Foreskin fibroblast (primary cell): ENCODE measurements at places on chromosomes 13 and 19.

- no peak for DNase-seq
These were observed 564 bp downstream of the SIGLECL1 start for GRCh38 chr19:51251468-51251820.

DNA sequence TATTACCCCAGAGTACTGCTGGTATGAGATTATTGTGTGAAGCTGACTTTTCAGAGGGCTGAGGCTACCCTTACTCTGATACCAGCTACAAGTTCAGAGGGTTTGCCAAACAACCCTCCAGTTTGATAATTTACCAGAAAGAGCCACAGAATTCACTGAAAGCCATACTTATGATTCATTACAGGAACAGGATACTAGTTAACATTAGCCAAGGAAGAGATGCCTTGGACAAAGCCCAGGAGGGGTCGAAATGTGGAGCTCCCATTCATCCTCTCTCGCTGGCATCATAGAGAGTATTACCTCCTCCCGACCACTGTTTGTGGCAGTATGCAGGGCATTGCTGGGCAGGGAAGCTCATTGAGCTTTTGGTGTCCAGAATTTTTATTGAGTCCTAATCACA is 364.3 kb downstream of the KCNRG start:
- no peak for DNase-seq

DNA sequence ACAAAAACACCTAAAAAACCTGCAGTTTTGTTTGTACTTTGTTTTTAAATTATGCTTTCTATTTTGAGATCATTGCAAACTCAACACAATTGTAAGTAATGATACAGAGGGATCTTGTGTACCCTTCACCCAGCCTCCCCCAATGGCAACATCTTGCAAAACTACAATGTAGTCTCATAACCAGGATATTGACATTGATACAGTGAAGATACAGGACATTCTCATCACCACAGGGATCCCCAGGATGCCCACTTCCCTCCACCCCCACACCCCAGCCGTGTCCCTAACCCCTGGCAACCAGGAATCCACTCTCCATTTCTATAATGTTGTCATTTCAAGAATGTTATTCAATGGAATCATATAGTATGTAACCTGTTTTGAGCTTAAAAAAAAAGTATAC is 10.3 kb upstream of the C5AR2 start:
- DNase-seq = no peak

DNA sequence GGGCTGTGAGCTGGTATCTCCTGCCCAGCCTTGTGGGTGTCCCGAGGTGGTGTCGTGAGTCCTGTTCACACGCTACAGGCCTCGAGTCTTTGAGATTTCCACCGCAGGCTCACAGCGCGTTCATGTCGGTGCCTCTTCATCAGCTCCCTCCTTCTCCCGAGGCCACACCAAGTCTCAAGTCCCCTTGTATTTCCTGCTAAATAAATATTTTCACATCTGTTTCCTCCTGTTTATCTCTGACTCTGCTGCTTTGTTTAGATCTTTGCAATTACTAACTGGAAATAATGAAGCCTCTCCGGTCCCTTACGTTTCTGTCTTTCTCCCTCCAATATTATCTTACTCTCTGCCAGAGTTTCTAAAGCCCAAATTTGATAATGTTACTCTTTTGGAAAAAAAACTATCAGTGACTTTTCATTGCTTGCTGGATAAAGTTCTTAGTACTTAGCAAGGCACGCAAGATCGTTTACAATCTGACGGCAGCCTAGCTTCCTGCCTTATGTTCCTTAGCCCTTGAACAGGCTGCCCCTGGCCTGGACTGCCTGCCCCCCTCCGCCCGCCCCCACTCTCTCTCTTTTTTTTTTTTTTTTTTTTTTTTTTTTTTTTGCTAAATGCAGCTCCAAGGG is 130.5 kb upstream of the RNF113B start:
- peak; percentile 38 for DNase-seq

- no peak for DNase-seq
These were observed 86.7 kb downstream of the IRS2 start for GRCh38 chr13:109699628-109700071.

DNA sequence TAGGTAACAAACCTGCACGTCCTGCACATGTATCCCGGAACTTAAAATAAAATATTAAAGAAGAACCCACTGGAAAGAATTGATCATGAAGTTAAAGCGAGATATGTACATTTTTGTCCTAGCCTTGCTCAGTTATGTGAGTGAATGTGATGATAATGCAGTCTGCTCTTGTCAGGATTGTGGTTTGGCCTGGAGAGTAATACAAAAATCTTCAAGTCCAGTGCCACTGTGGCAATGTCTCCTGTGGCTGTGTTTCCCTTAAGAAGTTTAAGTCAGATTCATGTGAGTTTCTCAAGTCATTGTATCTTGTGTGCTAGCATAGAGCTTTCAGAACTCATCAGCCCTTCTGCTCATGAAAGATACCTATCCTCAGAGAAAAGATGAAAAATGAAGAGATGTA is 18.0 kb upstream of the ITGBL1 start:
- no peak for DNase-seq

DNA sequence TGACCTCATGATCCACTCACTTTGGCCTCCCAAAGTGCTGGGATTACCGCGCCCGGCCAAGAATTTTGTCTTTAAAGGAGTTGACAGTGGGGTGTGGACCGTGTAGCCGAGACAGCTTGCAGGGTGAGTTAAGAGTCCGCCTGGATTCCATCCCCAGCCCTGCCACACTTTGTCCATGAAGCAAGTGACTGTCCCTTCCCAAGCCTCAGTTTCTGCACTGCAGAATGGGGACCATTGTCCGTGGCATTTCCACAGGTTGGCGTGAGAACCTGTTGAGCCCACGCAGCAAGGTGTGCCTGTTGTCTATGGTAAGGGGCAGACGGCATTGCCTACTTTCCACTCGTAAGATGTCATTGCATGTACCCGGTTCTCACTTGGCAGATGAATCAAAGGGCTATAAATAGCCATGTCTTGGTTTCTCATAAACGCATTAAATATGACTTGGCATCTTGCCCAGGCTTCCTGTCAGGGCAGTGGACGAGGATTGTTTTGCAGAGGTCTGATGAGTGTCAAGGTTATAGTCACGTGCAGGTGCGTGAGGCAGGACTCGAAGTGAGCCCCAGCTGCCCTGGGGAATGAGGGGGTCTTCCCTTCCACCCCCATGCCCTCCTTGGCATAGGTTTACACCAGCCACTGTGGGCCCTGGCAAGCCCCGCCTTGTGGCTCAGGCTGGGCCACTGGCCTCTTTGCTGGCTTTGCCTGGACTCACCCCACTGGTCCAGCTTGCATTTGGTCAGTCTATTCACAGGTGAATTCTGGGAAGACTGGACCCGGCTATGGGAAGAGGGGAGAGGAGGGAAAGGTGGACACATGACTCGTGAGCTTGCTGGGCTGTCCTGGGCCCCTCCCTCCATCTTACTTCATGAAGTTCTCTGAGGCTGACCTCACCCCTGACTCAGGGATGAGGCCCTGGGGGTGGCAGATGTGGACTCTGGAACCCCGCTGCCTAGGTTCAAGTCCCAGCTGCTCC is 14.6 kb downstream of the FAM187B start:
- DNase-seq = peak; percentile 80

GRCh38 chr19:4972509-4973230 is 3.8 kb downstream of the KDM4B start:
- peak; percentile 59 for DNase-seq

- DNase-seq = no peak
These were observed 31.6 kb downstream of the AP1M1 start for GRCh38 chr19:16229322-16229641.

- no peak for DNase-seq
These were observed 7.3 kb downstream of the KCNC3 start for GRCh38 chr19:50321831-50322230.

DNA sequence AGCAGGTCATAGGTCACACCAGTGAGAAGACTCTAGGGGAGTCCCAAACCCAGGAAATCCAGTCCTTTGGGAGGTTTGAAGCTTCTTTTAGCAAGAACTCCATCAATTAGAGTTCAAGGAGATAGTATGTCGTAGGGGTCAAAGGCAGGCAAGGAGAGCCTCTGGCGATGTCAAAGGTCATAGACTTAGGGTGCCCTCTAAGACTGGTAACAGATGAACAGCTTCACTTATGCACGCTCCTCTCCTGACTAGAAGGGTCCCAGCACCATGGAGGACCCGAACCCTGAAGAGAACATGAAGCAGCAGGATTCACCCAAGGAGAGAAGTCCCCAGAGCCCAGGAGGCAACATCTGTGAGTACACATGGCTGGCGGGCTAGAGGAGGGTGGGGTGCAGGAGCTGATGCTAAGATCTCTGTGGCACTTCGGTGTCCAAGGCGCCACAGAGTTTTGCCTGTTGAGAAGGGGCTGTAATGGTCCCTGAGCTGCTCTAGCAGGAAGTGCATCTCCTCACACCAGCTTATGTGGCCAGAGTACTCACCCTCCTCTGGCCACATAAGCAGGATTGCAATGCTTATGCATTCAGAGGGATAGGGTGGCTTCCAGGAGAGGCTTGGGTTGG is 557 bp downstream of the ZNF576 start:
- DNase-seq = peak; percentile 25

GRCh38 chr13:50152224-50152623 is 137.0 kb downstream of the KCNRG start:
- DNase-seq = no peak

DNA sequence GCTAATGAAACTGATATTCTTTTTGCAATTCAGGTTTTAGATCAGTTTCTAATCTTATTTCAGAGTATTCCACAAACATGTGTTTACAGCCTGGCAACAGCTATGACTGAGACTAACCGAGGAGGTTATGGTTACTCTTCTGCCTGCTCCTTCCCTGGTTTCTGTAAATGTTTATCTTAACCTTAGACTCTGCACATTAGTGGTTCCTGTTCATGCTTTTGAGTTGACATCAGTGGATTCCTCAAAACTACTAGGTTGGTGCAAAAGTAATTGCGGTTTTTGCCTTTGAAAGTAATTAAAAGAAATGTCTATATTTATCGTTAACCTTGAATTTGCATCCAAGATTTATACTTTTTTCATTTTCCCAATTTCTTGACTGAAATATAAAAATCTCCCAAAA is 237.0 kb upstream of the TSHZ3 start:
- DNase-seq = no peak

DNA sequence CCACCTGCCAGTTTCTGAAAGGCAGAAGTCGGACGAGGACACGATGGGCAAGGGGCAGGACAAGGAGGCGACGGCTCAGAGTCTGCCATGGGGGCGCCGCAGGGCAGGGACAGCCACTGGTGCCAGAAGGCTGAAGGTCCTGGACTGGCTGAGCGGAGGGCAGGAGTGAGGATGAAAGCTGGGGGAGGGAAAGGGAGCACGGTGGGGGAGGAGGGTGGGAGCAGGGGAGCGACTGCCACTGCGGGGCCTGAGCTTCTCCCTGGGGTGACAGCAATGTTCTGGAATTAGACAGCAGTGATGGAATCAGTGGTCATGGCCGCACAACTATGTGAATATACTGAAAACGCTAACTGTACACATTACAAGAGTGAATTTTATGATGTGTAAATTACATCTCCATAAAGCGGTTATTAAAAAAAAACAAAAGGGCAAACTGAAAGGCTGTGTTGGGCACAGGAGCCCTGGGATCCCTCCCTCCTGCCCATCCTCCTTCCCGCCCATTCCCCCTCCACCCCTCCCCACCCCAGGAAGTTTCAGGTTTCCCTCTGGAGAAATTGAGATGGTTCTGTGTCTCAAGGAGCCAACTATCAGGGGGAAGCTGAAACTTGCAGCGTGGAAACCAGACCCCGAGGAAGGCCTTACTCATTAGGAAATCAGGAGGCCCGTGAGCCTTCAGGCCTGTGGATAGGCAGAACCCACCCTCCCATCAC is 15.9 kb downstream of the MLLT1 start:
- no peak for DNase-seq

- DNase-seq = no peak
These were observed 33.7 kb downstream of the NFILZ start for GRCh38 chr19:8663920-8664670.

GRCh38 chr13:73521985-73522524 is 463.2 kb downstream of the KLF5 start:
- no peak for DNase-seq

DNA sequence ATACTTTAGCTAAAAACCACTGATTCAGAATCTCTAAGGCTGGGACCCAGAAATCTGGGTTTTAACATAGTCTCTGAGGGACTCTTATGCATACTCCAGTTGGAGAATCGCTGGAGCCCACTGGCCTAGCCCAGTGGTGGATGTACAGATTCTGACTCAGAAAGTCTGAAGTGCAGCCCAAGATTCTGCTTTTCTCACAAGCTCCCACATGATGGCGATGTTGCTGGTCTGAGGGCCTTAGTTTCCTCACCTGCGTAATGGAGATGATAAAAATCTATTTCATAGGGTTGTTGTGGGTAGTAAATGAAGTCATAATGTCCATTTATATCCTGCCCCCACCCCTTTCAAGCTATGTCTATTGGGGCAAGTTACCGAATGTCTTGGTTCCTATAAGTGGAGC is 7.7 kb upstream of the CDADC1 start:
- DNase-seq = peak; percentile 66

DNA sequence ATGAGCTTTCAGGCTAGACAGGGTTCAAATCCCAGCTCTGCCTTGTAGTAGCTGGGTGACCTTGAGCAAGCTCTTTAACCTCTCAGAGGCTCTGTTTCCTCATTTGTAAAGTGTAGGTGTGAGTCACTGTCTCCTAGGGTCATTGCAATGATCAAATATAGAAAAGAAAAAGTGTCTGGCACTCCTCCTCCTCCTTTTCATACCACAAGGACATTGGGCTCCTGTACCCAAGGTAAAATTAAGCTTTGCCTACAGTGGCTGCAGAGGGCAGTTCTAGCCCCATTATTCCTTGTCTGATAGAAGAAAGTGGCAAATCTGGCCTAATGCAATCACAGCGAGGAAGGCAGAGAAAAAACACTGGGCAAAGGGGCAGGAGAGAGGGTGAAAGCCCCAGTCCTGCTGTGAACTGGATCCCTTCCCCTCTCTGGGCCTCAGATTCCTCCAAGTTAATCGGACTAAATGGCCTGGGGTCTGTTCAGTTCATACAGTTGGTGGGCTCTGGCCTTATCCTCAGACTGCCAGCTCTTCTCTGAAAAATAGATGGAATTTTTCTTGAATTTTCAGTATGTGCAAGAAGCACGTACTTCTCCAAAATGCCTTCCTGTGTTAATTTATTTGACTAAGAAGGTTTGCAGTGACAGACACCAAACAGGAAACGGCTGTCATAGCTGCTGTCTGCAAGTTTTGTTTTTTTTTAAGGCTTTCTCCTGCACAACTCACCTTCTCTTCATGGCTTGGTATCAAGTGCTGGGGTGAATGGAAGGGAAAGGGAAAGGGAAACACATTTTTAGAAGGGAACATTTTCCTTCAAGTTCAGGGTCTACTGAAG is 35.3 kb downstream of the RGCC start:
- no peak for DNase-seq

- no peak for DNase-seq
These were observed 3.5 kb downstream of the CIC start for GRCh38 chr19:42272535-42272897.

GRCh38 chr13:103487841-103488240 is 421.6 kb upstream of the SLC10A2 start:
- DNase-seq = no peak

- no peak for DNase-seq
These were observed 53.0 kb downstream of the NLRP12 start for GRCh38 chr19:53771144-53771543.
